ENCODE measurements at places on chromosomes 12 and 14.

GRCh38 chr14:61050417-61050816 lies 69.4 kb downstream of the SLC38A6 start:
- DNase-seq: no peak

DNA sequence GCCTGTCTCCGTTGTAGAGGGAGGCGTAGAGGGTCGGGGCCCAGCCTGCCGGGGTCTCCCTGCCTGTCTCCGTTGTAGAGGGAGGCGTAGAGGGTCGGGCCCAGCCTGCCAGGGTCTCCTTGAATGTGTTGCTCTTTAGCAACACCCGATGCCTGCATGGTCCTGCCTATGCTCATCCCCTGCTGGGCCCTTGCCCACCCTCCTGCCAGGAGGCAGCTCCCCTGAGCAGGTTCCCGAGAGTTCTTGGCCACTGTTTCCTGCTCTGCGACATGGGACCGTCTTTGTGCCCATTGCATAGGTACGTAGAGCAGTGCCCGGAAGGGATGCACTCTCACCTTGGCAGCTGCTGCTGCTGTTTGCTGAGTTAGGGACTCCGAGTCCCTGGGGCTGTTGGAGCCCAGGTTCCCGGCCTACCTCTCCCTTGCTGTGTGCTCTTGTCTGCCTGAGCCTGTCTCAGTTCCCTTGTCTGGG lies 3.3 kb downstream of the KIF26A start:
- no peak for DNase-seq

DNA sequence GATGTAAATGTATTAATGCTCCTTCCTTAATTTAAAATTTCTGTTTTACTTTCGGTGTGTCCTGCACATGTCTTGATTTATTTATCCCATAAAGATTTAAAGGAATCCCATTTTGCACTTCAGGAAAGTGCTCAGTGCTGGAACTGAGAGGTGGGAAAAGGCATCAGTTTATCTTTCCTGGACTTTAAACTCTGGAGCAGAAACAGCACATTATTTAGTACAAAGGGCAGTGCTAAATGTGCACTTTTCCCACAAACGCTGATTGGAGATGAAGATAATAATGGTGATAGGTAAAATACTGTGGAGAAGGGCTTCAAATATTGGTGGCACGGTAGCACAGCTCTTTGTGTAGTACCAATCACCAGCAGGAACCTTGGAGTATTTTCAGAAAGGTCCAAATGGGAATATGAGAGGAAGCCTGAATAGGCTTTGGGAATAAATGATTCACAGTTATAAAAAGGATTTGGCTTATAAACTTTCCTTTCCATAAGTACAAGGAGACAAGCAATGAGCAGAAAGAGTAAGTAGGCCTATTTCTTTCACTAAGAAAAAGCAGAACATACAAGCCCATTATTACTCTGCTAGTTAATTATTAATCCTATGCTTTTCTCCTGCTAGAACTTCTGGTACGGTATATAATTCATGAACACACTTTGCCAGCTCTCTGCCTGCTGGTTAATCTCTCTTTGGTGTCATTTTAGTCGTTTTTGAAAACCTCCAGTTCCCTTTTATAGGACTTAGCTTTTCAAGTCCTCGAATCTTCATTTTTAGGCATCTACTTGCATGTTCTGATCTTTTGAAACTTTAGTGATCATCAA lies 58.3 kb downstream of the SLC15A5 start:
- DNase-seq: no peak

DNA sequence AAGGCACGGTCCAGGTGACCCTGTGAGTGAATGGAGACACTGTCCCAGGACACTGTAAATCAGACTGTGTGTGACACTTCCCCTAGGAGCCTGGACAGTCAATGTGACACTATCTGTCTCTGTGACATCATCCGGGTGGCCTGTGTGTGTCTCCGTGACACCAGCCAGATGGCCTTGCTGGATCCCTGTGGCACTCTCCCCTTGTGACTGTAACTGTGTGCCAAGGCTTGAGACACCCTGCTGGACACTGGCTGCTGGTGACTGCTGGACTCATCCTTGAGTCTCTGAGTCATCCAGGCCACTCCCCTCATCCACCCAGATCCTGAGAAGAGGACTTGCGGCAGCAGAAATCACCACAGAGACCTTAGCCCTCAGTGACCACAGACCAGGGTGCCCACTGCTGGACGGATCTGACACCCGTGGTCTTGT lies 51.6 kb downstream of the MVK start:
- no peak for DNase-seq

DNA sequence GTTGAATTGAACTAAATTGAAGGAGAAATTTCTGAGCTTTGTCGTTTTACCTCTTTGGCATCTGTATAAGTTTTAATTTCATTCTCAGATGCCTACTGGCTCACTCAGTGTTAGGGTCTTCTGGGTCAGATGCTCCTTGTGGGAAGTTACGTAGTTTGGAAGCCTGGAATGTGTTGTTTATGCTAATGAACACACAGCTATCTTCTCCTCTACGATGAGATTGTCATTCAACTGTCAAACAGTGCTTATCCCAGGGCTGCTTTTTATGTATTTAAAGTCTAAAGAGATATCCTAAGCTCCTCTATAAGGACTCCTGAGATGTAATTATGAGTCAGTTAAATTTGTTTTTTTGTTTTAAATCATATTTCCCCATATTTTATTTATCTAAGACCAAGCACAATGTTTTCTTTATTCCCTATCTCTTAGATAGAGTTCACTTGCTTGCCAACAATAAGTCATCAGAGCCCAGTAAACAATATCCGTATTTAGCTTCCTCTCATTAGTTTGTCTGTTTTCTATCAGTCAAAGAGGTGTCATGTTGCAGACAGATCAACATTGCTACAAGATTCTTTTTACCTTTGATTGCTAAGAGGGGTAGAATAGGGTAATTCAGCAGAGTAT lies 368.0 kb upstream of the PDE3A start:
- DNase-seq: no peak

DNA sequence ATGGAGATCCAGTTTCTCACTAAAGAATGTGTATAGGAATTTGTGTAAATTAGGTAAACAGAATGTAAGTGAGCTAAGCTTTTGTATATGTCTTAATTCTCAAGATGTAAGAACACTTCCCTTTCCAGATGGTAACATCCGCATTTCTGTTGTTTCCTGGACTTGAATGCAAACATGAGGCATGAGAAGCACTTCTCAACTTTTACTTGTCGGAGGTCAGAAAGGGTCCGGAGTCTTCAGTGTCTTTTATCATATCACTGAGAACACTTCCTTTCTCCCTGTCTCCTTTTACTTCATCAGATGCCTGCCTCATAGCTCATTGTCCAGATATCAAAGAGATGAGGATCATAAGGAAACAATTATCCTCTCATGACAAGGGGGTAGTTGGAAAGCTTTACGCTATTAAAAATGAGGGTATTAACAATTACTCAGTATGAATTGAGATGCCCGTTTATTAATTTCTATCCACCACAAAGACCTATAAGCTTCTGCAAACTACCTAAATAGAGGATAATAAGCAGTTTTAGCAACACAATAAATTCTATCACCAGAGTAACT lies 214.1 kb upstream of the FLRT2 start:
- no peak for DNase-seq

DNA sequence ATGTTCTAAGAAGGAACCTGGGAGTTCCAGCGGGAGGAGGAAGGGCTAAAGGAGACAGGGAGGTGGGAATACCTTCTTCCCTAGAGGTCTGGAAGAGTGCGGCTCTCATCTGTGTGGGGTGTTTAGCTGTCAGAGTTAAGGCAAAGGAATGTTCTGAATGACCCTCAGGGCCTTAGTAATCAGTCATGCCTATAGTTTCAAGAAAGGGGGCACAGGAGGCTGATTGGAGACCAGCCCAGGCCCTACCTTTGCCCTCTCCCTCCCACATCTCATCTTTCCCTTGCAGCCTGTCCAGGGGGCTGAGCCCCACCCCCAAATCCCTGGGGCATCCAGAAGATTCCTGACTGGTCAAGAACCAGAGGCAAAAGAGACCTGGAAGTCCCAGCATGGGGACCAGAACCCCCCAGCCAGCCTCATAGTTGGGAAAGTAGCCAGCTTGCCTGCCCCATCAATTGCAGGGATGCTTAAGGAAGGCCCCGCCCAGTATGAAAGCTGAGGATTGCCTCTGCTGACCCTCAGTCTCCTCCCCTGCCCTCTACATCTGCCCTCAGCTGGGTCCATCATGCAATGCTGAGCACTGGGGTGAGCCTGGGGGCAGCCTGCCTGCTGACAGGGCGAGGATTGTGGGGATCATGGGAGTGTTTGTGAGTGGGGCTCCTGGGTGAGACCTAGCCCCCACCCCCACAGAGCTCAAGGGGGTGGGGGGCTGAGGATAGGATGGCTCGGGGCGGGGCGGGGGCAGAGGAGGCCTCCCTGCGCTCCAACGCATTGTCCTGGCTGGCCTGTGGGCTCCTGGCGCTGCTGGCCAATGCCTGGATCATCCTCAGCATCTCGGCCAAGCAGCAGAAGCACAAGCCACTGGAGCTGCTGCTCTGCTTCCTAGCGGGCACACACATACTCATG lies 1.8 kb downstream of the GPR162 start:
- DNase-seq: no peak

DNA sequence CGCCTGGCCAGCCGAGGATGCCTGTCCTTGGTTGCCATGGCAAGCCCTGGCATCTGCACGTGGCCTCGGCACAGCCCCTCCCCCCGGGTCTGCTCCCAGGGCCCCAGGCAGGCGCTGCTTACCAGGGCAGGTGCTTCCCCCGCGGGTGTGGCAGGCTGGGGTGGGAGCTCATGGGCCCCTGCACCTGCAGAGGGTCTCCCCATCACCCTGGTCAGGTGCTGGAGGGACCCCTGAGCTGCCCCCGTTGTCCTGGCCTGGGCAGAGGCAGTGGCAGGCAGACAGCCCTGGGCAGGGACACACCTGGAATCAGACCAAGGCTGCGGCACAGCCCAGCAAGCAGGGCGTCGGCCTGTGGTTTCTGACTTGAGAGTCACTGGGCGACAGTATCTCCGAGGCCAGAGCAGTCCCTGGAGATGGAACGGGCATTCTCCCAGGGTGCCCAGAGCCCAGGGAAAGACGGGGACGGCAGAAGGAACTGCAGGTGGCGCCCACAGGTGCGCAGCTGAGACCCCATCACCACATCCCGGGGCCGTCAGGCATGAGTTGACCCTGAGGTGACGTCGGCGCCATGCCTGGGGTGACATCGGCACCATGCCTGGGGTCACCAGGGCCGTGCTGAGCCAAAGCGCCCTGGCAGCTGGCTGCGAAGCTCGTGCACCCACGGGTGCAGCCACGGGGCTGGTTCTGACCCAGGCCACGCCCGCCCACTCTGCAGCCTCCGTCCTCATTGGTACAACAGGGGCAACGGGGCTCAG lies 56.1 kb upstream of the FBRSL1 start:
- DNase-seq: no peak

DNA sequence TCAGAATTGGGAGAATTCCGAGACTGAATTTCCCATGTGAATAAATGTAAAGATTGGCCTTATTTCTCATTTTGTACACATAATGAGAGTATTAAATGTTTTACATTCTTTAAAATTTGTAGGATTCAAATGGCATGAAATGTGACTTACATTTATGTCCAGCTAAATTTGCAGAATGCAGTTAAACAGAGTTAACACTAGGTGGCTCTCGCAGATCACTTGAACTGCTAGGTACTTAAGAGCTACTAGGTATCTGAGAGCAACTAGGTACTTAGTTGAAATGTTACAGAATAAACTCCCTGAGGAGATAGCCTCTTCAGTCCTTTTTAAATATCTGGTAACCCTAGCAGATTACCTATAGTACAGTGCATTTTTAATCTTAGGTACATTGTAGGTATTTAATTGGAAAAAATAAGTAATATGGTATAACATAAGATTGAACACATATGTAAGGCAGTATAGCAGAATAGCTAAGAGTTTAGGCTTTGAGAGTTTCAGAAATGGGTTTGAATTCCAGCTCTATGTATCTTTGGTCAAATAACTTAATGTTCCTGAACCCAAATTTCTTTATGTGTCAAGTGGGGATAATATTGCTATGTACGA lies 73.8 kb downstream of the KIAA0586 start:
- DNase-seq: no peak

DNA sequence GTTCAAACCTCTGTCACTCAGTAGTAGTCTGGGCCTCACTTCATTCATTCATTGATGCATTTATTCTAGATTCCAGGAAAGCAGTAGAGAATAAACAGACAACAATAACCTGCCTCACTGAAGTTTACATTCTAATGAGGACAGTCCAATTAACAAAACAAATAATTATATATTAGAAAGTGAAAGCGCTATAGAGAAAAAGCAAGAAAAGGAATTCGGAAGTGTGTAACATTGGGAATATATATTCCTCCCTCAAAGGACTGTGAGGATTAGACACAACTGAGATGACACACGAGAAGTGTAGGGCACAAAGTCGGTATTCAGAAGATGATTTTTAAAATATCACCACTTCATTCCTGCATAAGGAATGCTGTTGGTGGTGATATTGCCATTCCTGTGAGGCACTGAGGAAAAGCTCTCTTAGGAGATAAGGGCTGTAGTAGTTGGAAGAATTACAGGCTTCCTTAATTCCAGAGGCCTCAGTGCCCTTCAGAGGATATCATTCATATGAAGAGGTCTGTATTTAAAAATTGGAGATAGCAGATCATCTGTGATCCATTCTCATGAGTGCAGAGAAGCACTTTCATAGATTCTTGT lies 3.9 kb upstream of the DUSP6 start:
- no peak for DNase-seq

DNA sequence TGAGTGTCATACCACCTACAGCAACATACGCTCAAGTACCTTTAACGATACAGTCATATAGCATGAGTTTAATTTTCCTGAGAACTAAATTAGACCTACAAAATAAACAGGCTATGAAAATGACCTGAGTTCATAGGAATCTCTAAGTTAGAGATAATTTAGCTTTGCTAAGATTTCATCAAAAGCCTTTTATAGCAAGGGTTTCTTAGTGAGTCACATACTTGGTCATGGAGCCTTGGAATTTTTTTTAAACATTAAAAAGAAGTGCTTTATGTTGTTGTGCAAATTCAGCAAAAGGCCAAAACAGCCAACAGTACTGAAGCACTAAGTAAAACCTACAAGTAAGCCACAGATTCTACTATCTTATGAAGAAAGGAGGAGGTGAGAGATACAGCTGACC lies 93.6 kb upstream of the FERMT2 start:
- no peak for DNase-seq

DNA sequence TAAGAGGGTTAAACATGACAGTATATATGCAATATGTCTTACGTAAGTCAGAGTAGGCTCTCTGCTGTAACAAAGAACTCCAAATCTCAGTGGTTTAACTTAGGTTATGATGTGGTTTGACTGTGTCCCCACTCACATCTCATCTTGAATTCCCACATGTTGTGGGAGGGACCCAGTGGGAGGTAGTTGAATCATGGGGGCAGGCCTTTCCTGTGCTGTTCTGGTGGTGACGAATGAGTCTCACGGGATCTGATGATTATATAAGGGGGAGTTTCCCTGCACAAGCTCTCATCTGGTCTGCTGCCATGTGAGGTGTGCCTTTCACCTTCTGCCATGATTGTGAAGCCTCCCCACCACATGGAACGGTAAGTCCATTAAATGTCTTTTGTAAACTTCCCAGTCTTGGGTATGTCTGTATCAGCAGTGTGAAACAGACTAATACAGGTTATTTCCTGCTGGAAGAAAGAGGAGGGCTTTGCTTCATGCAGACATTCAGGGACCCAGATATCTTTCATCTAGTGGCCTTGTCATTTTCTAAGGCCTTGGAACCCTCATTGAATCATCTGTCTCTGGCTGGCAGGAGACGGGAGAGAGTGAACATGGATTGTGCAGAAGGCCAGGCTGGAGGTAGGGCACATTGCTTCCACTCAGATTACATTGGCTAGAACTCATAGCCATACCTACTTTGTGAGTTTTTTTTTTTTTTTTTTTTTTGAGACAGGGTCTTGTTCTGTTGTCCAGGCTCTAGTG lies 96.1 kb downstream of the CRADD start:
- DNase-seq: no peak

- no peak for DNase-seq
These were observed 1109.7 kb upstream of the FLRT2 start for GRCh38 chr14:84420221-84420620.

Measured in stimulated activated CD8-positive, alpha-beta memory T cell treated with anti-CD3 and anti-CD28 coated beads, Interleukin-7, amount 100 ng/mL, for 24 hours (primary cell).